ENCODE measurements at places on chromosomes 7 and 10.
A peak's percentile ranks its signal among the peaks of the same experiment; 100 is the strongest.

GRCh38 chr10:15815242-15815885 is 44.9 kb downstream of the MINDY3 start:
- no peak for DNase-seq

- no peak for DNase-seq
These were observed 33.7 kb downstream of the PRKAG2 start for GRCh38 chr7:151843181-151843580.

DNA sequence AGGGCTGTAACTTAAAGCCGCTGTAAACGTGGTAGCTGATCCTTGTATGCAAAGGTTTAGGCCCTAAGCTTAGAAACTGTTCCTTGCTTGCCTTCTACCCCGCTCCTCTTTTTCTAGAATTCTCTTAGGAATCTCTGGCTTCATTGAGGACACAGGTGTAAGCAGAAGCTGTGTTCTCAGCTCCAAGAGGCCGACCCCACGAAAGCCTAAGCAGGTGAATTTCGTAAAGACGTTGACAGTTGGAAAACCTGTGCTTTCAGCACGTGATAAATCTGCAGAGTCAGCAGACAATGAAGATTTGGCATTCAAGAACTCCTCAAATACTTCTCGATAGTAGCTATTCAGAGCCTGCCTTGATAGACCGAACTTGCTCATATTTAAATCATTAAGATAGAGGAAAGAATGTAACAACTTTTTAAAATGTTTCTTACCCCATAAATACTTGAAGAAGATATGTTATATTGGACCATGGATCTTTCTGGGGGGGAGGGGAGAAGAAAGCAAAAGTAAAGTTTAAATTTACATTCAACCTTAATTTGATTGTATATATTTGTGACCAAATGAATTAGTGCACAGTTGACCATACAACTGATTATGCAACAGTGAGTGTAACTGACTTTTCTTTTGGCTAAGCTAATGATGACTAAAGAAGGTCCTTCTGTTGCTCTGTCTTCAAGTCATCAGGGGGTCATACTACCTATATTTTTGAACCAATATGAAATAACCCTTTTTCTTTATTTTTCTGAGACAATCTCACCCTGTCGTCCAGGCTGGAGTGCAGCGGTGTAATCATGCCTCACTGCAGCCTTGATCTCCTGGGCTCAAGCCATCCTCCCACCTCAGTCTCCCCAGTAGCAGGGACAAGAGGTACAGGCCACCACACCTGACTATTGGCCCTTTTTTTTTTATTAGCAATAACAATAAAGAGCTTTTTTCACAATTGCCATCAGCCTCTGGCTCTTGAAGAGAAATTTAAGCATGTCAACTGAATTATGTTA is 1.2 kb upstream of the GDI2 start:
- DNase-seq: no peak

DNA sequence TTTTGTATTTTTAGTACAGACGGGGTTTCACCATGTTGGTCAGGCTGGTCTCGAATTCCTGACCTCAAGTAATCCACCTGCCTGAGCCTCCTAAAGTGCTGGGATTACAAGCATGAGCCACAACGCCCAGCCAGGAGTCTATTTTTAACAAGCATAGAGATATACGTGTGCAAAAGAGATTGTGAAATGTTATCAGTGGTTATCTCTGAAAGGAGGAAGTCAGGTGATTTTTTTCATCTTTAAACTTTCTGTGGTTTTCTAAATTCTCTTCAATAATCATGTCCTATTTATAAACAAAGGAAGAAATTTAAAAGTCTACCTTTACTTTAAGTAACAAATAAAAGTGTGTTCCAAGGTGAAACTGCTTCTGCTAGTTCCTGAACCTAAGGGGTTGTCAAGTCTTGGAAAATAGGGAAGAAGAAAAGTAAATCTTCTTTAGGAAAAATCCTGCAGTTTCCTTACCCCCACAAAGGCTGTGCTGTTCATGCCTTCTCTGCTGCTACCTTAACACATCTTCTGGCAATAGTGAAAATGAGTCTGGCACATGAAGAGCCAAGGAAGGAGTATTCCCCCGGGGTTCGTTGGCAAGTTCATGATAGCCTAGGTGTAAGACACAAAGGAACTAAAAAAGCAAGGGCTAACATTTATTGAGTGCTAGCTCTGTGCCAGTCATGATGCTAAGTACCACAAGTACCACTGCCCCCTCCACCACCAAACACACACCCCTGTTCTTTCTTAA is 51.1 kb downstream of the CYP26A1 start:
- no peak for DNase-seq

GRCh38 chr7:137276189-137276588 is 67.3 kb downstream of the PTN start:
- DNase-seq: no peak

- DNase-seq: no peak
These were observed 77.3 kb upstream of the SAMD8 start for GRCh38 chr10:75034131-75034512.

DNA sequence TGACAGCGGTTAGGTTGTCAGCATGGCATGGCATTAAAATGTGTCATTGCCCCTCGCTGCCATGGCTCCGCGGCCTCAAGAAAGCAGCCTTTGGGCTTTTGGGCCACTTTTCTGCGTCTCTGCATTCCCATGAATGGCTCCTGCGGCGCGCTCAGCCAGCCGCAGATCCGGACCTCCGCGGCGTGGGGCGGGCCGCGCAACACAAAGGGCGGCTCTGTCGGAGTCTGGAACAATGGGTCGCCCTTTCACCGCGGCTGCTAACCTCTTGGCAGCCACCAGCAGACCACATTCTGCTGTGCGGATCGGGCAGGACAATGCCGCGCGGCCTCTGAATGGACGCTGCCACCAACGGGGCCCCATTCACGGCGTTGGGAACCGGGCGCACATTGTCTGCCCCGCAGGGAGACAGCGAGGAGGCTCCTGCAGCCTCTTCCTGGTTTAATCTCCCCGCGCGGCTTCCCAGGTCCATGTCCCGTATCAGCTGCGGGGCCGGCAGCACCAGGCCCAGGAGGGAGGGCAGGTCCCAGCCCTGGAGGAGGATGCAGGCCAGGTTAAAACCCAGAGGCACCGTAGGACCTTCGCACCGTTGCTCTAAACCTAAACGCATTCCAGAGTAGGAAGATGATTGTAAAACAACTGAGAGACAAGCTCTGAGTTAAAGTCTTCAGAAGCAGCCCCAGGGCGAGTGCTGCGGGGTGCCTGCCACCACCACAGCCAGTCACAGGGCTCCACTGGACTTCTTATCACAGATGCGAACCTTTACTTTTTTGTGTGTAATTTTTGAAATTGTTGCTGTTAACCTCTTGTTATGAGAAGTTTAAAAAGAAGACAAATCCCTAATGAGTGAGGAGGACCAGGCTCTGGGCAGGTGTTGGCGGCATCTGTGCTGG is 71.6 kb downstream of the NKX6-2 start:
- no peak for DNase-seq

GRCh38 chr7:99767662-99768061 is 16.3 kb downstream of the CYP3A4 start:
- DNase-seq: no peak

GRCh38 chr7:131034166-131034881 is 293.4 kb upstream of the MKLN1 start:
- DNase-seq: no peak

- DNase-seq: no peak
These were observed 41.8 kb downstream of the COL17A1 start for GRCh38 chr10:104043854-104044253.

- no peak for DNase-seq
These were observed 7.8 kb upstream of the BAMBI start for GRCh38 chr10:28669227-28670173.

GRCh38 chr10:77553311-77553710 is 84.3 kb downstream of the KCNMA1 start:
- no peak for DNase-seq

DNA sequence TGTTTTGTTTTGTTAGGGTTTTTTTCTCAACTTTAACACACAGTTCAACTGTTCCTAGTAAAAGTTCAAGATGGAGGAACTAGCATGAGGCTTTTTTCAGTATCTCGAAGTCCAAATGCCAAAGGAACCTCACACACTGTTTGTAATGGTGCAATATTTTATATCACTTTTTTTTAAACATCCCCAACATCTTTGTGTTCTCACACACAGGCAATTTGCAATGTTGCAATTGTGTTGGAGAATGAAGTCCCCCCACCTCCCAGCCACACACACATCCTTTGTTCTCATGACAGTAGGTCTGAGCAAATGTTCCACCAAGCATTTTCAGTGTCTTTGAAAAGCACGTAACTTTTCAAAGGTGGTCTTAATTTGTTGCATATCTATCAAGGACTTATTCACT is 120.9 kb downstream of the TWIST1 start:
- DNase-seq: no peak

DNA sequence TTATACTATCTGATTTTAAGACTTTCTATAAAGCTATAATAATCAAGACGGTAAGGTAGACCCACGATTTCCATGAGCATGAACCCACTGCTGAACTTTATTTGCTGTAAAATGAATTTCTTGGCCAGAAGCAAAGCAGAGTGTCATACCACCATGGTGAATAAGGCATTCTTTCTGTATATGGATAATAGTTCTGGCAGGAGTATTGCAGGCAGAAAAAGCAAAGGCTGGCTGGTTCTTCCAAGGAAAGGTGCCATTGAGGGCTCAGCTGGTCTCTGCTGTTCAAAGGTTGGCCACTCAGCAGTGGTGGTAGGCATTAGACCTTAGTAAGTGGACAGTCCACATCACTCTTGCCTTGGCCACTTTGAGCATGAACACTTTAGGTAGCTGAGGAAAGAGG is 104.1 kb upstream of the KCNMA1 start:
- DNase-seq: peak; percentile 33

DNA sequence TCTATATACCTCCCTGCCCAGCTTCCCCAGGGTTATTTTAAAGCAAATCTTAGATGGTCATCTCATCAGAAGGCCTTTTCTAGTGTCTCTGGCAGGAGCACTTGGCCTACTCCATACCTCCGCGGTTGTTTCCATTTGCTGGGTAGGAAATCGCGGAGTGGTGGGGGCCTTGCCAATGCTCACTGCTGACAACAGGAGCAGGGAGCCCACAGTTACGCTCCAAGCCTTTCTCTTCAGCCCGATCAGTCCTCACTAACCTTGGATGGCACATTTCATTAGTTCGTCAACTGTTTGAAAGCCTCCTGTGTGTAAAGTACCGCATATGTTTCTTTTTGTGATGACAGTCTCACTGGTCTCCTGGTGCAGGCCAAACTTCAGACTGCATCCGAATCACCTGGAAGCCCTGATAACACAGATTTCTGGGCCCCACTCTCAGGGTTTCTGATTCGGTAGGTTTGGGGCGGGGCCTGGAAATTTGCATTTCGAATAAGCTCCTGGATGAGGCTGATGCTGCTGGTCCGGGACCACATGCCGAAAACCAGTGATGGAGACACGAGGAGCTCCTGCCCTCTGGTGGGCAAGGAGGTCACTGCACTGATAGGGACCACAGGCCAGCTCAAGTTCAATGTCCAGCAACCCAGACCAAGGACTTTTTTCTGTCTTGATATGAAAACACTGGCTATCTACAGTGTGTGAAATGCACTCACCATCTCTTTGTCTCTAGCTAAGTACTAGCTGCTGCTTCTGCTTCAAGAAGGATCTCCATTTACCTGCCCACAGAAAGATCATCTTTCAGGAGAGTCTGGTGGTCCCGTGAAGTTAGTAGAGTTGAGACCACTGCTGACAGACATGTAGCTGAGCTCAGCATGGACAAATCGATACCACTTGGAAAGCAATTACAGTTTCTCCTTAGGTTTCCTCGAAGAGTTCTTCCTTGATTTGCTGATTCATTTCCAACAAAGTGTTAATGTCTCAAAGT is 14.0 kb downstream of the LRGUK start:
- DNase-seq: peak; percentile 83

DNA sequence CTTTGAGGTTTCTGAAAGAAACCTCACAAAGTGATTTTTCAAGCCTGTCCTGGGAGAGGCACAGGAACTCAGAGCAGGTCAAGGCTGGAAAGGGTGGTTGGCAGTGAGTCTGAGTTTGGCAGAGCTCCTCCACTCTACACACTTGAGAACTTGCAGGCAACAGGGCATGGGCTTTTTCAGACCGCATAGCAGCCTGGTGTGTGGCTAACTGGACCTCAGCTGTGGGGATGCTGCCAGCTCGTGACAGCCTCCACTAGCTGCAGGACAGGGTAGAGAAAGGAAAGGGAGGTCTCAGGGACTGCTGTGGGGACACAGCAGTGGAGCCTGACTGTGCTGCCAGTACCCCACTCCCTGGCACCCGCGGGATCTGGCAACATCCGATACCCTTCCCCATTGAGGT is 2.6 kb downstream of the CDHR1 start:
- no peak for DNase-seq

DNA sequence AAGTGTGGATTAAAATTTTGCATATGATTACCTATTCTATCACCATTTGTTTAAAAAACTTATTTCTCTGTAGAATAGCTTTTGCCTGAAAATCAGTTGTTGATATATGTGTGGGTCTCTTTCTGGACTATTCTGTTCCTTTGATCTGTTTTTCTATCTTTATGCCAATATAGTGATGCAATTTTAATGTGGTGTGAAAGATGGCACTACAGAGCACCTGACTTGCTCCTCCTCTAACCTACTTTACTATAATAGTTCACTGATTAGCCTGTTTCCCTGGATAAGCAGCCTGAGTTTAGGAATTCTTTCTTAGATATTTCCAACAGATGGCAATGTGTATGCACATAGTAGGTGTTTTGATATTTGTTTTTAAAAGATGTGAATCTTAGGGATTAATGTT is 294.5 kb downstream of the AUTS2 start:
- DNase-seq: no peak

DNA sequence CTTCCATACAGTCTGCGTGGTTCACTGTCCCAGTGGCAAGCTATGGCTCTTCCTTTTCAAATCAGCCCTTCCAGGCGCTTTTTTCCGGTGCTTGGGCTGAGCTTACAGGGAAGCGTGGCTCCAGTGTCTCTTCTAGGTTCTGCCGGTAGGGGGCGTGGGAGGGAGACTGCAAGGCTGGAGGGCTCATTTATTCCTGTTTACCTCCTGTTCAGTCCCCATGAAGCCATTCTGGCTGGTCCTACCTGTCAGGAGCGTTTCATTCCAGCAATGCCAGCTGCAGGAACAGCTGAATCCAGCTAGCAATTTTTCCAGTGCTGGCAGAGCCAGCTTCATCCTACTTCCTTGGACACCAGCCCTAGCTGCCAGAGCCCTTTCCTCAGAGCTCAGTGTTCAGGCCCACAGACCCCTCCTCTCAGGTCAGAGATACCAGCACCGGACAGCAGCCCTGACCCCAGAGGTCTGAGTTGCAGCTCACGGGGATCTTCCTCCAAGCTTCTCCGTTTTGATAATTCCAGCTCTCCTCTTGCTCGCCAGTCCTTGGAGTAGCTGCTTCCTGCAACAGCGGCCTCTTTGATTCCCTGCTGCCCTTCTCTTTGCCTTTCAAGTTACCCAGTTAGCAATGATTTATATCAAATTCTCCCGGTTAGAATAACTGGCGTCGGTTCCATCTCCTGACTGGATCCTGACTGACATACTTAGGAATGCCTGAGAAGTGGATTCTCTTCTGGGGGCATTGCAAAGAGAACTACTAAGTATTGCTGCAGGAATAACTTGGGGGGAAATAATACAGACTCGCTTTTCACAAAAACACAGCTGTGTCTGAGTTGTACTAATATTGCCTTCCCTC is 129.8 kb downstream of the FRMD4A start:
- no peak for DNase-seq

GRCh38 chr10:119407254-119407777 is 135.2 kb downstream of the RGS10 start:
- DNase-seq: no peak

GRCh38 chr7:2102375-2102723 is 130.4 kb downstream of the MAD1L1 start:
- DNase-seq: no peak
